ENCODE measurements at places on chromosomes 2 and 18. TPM values are rescaled to one million over a fixed set of nuclear protein-coding genes. Genes with fewer than 3 reads are reported as not detected.

DNA sequence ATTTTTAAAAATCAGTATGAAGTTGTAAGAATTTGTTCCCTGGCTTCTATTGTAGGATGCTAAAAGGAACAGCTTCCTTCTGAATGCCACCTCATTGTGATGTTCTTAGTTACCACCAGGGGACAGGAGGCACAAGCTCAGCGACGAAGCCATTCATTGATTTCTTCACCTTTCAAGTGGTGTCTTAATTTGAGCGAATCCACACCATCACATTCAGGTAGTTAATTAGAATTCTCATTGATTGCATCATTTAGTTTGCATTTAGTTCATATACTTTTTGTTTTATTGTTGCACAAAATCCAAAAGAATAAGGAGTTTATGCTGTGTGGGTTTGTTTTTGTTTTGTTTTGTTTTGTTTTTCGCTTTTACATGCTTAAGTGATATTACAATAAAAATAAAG lies 23.1 kb downstream of the CYP27C1 start:
- no peak for DNase-seq

DNA sequence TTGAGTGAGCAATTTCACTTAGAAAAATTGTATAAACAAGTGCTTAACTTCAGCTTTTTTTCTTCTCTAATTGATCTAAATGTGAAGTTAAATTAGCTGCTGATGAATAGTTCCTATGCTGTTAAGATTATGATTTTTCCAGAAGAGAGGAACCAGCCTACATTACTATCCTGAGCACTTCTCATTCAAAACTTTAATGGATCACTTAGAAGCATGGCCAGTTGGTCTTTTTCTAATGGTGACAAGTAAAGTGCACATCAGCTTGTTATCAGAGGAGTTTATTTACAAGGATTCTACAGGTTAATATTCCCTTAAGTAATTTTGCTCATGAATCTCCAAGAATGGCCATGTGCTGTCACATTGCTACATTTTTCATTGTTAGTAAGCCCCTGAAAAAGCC lies 37.1 kb downstream of the DCC start:
- no peak for DNase-seq

DNA sequence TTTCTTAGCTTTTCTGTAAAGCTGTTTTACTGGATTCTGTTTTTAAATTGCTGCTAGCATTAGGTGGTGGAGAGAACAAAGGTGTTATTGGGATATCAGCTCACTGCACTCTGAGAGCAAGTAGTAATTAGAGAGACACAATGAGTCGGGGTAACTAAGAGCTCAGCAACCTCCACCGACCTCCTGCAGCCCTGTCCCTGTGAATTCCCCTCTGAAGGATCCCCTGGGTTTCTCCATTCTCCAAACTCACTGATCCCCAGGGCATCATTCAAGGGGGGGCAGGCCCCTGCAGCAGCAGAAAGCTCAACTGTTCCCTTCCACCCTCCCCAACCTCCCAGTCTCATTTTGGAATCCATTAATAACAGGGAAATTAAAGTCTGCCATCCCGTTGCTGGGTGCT lies 73.0 kb downstream of the MTCL1 start:
- DNase-seq = no peak

GRCh38 chr2:201969938-201970785 lies 63.5 kb upstream of the FZD7 start:
- DNase-seq = no peak

DNA sequence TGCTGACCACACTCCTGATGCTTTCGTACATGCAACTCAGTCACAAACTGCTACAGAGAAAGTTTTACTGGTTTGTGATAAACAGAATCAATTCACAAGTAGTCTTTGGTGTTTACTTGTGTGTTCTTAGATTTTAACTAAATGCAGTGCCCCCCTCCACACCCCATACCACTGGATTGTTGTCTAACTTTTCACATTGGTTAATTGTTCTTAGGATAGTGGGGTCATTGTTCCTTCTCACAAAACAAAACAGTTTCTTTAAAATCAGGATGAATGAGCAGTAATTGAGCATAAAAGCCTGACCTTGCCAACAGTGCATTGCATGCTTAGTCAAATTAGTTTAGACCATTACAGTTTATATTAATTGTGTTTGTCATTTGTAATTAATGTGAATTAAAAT lies 14.1 kb upstream of the PNPT1 start:
- no peak for DNase-seq

DNA sequence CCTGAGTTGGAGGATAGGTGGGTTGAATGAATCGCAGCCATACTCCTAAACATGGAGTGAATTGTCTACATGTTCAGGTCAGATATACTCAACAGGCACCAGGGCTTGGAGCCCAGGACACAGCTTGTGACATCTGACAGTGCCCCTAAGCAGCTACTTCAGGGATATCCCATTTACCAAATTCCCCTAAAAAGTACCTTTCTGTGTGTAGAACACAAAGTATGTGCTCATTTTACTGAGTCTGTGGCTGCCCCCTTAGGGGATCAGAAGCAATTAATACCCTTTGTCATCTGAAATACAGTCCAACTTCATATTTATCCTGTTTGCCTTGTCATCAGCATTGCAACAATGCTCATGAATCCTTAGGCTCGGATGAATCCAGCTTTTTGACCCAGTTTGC lies 20.8 kb downstream of the TNFRSF11A start:
- DNase-seq = no peak

GRCh38 chr2:75596784-75597183 lies 36.0 kb upstream of the EVA1A start:
- DNase-seq = no peak

DNA sequence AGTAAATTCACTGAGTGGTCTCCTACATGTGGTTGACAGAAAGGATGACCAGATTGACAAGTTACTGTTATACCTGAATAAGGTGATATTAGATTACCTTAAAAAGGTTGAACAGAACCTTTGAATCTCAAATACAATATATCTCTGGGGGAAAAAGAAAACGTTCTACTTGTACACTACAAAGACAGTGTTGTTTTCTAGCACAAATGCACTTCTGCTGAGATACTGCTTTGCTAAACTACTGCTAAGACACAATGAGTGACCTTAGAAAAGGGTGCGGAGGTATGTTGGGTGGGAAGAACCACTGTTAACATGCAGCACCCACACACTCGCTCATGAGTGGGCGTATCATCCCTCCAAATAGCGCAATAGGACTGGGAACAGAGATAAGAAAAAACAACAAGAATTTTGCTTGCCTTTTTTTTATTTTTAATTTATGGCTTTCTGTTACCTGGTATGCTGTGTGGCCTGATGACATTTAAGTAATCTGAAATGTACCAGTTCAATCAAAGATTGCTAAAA lies 6.1 kb downstream of the BCL2 start:
- DNase-seq = no peak

GRCh38 chr2:75466708-75467311 lies 93.9 kb downstream of the EVA1A start:
- DNase-seq = no peak

- no peak for DNase-seq
Measured at GRCh38 chr18:42228581-42228980, 273.5 kb downstream of the PIK3C3 start.

- no peak for DNase-seq
Measured at GRCh38 chr2:67854798-67855197, 208.0 kb downstream of the C1D start.

- DNase-seq = no peak
Measured at GRCh38 chr2:71705171-71705960, 252.0 kb downstream of the DYSF start.

- DNase-seq = no peak
Measured at GRCh38 chr2:221005338-221005737, 566.8 kb downstream of the EPHA4 start.

- no peak for DNase-seq
Measured at GRCh38 chr2:104872866-104873688, 19.2 kb downstream of the POU3F3 start.

DNA sequence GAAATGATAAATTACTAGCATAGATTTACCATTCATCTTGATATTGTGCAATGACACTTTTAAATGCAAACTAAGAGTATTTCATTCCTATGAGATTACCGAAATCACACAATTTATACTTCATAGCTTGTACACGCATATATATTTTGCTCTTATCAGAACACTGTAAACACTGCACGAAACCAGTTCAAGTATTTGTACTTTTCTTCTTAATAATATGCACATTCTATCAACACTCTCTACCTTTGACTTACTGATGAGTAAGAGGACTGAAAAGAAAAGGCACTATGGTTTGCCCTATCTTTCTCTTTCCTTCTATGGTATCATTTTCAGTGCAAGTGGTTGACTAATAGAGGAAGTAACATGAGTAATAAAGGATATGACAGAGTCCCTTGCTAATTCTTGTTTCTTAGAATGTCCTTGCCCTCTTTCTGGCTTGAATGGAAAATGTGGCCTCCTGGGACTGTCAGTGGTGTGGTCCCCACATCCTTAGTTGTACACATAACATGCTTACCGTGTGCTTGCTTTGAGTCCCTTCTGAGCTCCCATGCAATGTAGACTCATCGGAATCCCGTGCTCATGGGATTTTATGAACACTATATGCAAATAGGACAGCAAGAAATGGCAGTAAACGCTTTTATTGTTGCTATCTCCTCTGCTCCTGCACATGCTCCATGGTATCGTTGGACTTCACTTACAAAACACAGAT lies 363.5 kb upstream of the TNP1 start:
- no peak for DNase-seq

DNA sequence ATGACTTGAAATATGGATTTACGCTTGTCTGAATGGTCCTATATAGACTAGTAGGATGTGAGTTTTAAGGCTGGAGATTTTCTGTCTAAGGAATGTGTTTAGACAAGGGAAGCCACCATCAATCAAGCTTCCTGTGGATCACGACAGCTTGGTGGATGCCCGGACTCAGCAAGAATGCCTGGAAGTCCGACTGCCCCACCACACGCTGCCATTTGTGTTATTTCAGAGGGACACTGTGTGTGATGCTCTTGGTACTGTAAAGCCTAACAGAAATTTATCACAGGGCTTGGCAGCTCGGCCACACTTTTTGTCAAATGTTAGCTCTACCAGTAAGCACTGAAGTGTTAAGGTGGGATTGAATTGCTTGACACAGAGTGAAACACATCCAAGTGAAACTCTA lies 127.1 kb upstream of the CDH7 start:
- DNase-seq = no peak

DNA sequence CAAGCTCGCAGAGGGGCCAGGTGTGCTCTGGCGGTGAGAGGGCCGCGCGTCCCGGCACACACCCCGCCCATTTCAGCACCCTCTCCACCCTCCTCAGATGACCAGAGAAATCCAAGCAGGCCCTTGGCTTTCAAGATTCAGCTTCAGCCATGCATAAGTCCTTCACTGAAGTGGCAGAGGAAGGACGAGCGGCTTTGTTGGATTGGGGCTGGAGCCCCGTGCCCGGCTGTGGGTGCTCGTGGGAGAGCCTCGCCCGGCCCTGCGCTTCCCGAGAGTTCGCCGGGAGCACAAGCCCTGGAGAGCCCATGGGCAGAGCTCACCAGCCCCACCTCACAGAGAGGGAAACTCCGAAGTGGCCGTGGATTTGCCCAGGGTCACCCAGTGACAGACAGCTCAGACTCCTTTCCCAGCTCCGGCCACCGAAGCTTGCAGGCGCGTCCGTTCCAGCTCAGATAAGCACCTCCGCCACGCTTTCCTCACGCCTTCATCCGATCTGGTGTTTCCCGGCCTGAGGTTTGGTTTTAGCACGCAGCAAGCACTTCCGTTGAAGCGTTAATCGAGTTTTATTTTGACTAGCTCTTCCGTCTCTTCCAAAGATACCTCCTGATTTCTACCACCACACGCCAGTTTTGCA lies 45.6 kb upstream of the MTCL1 start:
- DNase-seq = no peak

DNA sequence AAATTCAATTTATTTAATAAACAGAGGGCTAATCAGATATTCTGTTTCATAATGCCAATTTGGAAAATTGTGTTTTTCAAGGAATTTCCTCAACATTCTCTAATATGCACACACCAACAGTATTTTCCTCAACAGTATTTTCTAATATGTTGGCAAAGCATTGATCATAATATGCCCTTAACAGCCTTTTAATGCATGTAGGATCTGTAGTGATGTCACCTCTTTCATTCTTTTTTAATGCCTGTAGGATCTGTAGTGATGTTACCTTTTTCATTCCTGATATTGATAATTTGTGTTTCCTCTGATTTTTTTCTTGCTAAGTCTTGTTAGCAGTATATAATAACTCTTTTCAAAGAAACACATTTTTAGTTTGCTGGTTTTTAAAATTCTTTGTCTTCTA lies 15.9 kb downstream of the VWA3B start:
- DNase-seq = no peak

DNA sequence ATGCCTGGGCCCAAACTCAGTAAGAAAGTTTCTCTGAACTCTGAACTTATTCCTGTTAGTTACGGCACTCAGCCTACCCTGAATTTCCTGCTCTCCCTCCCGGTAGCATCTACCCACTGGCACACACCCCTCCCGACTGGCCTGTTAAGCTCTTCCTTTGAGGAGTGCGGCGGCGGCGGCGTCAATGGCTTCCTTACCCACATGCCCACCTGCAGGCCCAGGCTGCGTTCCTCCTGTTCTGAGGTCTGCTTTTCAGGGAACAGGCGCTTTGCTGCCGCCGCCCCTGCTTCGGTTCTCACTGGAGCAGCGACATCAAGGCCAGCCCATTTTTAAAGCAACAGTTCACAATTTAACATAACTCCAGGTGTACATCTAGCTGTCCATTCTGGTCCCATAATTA lies 432.4 kb downstream of the DCDC2C start:
- DNase-seq = no peak

DNA sequence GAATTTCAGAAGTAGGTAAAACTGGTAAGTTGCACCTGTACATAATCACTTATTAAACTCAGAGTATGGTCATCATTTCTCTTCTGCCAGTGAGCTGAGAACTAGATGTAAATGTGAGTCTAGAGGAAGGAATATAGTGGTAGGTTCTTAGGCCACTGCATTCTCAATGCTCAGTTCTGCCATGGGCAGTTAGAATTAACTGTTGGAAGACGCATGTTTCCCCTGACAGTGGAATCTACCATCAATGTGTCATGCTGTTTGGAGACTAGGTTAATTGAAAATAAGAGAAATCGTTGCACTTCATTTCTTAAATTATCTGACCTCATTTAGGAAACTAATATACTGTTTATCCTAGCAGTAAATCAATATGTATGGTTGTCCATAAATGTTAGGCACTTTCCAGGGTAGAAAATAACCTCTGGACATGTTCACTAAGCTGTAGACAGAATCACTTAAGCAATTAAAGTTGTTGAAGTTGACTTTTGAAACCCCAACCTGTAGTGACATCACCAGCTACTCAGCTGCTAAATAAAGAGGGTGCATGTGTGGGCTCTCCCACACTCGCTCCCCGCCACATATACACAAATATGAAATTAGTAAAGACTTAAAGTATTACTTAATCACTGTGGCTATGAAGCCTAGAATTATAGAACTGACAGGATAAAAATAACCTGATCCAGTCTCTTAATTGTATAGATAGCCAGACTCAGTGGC lies 91.5 kb upstream of the NOSTRIN start:
- DNase-seq = no peak

WDR33 gene
- total RNA-seq = 42.7 TPM

DHRS9 gene
- 0.81 TPM for total RNA-seq

CD8B2 gene
- not detected for total RNA-seq

NYAP2 gene
- total RNA-seq = not detected

RTP5 gene
- not detected for total RNA-seq

MTA3 gene
- total RNA-seq = 19.7 TPM

PRADC1 gene
- total RNA-seq = 88.3 TPM

OSR1 gene
- total RNA-seq = 6.3 TPM

CARF gene
- 5.2 TPM for total RNA-seq

All from Right ventricle myocardium inferior (tissue), 1 donor.